LoVo (cell line): ENCODE measurements at places on chromosomes 11 and 22.

DNA sequence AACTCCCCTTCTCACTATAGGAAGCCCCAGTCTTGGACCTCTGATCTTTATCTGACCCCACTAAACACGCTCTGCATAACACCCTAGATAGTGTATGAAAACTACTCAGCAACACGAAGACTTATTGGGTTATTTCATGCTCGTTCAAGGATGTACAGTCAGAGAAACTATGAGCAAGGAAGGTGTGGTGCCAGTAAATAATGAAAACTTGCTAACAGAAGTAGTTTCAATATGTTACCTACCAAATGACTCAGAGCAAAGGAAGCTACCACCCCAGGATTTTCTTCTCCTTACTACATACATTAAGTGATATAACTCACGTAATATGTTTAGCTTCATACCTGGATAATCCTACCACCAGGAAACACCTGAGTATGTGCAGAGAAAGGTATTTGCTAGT is 25.9 kb upstream of the LYVE1 start:
- peak; percentile 41 for DNase-seq

- peak; percentile 77 for DNase-seq
These were observed 3.8 kb downstream of the GAL3ST3 start for GRCh38 chr11:66045177-66045639.

GRCh38 chr11:19164230-19164855 is 37.4 kb downstream of the CSRP3 start:
- no peak for DNase-seq

GRCh38 chr11:115238791-115239190 is 265.4 kb downstream of the CADM1 start:
- DNase-seq: no peak

DNA sequence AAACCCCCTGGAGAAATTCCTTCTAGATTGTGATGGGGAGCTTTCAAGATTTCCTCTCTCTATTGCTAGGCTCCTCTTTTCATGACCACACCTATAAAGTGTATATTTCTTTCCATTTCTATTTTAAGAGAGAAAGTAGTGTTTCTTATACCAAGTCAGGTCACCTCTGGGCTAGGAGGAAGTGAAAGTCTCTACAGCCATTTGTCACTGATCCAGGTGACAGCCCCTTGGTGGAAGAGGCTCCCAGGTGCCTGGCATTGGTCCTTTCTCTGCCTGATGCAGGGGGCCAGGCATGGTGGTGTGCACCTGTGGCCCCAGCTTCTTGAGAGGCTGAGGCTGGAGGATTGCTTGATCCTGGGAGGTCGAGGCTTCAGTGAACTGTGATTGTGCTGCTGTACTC is 64.7 kb downstream of the DHCR7 start:
- DNase-seq: no peak

GRCh38 chr22:41238570-41239442 is 1.9 kb downstream of the CHADL start:
- no peak for DNase-seq

- DNase-seq: no peak
These were observed 9.3 kb upstream of the MIAT start for GRCh38 chr22:26648011-26648497.

DNA sequence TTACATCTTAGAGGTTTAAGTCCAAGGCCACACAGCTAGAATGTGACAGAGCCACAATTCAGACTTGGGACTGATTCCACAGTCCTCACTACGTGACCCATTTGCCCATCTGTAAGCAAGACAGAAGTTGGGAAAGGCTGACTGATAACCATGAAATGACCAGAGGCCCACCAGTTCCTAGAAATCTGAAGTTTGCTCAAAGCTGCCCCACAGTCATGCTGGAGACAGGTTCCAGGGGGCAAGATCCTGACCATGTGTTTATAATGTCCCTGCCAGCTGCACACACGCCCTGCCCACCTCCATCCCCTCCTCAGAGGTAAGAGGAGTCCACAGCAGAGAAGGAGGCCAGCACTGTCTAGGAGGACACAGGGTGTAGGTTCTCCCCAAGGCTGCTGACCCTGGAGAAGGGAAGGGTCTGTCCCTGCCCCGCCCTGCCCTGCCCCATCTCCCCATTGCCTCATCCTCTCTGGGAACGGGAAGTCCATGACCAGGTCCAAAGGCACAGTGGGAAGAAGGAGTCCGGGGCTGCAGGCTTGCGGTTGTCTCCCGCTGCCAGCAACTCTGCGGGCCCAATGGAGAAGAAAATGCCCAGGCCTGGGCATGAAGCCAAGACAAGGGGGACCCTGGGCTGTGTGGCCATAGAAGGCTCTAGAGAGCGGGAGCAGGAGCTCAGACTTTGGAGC is 11.9 kb upstream of the OAF start:
- no peak for DNase-seq

DNA sequence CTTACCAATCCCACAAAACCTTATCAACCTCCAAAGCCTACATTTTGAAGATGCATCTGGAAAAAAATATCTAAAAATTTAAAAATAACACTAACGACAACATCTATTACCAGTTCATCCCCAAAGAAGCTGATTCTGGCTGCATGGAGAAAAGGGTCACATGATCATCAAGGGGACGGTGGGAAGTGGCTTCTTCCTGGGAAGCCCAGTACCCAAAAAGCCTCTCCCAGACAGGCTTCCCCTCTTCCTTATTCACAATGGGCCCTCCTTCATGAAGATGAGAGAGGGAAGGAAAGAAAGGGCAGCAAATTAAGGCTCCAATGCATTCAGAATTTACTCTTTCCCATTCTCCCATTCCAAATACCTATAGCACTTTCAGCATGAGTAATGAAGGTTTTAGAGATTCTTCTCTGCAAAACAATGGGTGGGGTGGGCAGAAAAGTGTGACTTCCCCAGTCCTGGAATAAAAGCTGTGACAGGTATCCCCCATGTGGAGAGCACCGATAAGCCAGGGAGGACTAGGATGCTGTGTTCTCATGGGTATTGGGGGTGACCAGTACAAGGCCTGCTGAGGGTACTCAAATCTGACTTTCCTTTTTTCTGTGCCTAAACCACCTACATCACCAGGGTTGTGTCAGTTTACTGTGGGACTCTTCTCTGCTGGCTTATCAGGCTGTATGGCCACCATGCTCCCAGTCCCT is 88.2 kb downstream of the SIK3 start:
- DNase-seq: no peak

DNA sequence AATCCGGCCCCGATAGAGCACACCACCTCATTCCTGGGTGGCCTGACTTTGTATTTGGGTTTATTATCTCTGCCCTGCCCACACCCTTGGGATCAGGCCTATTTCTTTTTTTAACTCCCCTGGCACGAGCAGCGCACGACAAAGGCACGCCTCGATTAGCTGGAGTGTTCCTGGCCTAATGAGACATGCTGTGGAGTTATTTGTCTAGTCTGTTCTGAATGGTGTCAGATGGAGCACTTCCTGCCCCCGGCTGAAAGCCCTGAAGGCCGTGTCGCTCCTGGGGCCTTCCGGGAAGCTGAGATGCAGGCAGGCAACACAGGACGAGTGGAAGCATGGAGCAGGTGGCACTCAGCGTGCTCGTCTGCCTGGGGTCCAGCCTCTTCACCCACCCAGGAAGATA is 47.1 kb downstream of the LARGE1 start:
- no peak for DNase-seq

DNA sequence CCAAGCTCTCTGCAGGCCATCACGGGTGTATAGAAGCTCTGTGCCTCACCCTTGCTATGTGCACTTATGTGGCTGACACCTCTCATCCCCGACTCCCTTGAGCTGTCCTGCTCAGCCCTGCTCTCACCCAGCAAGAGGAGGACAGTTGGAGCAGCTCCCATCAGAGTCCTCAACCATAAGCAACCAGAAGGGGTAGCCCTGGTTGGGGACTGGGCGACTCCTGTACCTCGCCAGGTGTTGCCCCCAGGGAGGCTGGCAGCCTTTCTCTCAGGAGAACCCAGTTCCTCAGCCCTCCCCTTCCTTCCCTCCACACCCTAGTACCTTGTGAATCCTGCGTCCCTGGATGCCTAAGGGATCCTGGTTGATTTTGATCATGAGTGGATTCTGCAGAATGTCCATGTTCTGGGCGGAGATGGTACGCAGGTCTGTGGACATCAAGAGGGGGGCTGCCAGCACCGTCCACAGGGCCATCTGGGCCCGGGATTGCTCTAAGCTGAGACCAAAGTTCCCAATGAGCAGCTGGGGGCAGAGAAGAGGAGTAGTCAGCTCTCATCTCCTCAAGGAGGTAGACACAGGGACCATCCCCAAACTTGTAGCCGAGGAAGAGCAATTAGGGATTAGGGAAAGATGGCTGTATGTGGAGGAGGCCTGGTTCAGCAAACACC is 8.0 kb downstream of the NAGA start:
- no peak for DNase-seq

DNA sequence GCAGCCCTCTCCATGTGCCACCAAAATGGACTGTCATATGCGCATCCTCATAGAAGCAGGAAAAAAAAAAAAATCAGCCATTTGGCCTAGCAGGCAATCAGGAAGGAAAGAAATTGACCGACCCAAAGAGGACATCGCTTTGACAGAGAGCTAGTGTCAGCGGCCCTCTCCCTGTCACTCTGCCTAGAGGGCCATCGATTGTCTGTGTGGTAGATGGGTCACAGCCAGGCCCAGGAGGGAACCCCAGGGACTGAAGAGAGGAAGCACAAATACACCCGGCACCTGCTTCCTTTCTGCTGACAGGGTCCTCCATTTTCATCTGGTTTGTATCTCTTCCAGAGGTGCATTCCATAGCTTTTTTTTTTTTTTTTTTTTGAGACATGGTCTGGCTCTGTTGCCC is 21.8 kb downstream of the VPS37C start:
- no peak for DNase-seq

GRCh38 chr22:24440718-24441405 is 13.5 kb downstream of the ADORA2A start:
- DNase-seq: no peak

DNA sequence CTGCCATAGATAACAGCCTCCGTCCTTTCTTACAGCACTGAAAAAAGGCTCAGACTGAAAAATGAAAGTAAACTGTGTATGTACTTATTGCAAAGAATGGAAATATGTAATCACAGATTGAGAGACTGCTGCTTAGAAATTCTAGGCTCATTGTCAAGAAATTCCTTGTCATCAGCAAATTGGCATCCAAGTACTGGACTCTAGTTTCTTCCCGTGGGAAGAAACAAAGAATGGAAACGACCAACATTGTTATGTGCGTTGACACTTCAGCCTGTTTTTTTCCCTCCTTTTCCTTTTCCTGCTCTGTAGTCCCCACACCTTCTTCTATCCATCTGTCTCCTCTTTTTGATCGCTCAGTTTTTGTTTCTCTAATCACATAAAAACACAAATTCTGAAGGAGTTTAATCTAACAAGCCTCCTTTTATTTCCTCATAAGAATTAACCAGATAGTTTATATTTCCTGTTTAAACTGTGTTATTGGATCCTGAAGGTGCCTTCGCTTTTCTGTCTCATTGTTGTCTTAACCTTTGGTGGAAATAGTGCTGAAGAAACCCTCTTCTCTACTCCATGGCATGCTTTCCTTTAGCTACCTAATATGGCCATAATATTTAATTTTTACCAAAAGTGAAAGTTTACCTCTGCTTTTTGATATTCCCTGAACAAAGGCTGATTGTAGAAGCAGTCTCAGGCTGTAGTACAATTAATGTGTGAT is 20.0 kb upstream of the CASP12 start:
- peak; percentile 14 for DNase-seq

DNA sequence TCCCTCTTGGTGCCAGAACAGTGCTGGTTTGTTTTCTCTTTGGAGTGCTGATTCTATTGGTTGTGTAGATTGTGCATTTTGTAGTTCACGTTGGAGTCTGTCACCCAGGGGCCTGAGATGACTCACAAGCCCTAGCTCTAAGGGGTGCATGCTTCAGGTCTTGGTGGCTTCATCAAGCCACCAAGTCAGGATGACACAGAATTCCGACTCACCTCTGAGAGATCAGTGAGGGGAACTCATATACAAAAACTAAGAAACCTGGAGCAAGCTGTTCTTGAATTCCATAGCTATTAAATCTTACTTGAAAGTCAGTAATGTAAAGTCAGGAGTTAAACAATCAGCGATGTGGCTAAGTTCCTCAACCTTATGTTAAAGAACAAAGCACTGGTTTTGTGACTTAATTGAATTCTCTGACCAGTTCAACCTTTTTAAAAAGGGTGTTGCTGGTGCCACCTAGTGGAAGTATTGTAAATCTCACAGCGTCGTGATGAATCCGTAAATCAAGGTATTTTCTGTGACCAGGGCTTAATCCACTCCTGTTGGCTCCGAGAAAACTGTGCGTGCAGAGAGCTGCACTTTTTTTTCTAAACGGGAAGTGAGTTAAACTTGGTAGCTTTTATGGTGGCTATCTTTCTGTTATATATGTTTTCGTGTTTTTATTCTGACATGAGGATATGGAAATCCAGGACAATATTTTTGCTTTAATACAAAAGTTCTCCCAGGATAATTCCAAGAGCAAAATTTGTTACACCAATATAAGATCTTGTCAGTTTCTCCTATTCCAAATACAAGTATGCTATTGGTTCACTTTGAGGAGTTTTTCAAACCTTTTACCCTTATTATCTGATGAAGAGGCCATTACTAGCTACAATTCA is 14.6 kb downstream of the MMP13 start:
- peak; percentile 69 for DNase-seq

GRCh38 chr22:26751217-26751616 is 93.8 kb downstream of the MIAT start:
- no peak for DNase-seq

- DNase-seq: no peak
These were observed 3.7 kb downstream of the FAM180B start for GRCh38 chr11:47589977-47590861.

DNA sequence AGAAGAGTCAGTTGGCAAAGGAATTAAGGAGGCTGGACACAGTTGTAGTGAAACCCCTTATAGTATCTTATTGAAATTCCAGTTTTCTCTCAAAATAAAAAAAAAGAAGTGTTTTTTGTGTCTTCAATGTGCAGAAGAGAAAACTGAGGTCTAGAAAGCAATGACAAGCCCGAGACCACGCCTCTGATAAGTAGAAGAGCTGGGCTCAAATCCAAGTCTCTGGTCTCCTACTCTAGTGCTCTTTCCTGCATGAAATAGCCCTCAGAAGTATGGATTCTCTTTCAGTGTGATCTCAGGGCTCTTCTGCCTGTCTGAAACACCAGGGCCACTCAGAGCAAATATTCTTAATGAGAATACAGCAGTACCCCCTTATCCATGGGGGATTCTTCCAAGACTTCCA is 200.9 kb downstream of the KIF18A start:
- no peak for DNase-seq
